ENCODE measurements at places on chromosomes 16 and 17.

DNA sequence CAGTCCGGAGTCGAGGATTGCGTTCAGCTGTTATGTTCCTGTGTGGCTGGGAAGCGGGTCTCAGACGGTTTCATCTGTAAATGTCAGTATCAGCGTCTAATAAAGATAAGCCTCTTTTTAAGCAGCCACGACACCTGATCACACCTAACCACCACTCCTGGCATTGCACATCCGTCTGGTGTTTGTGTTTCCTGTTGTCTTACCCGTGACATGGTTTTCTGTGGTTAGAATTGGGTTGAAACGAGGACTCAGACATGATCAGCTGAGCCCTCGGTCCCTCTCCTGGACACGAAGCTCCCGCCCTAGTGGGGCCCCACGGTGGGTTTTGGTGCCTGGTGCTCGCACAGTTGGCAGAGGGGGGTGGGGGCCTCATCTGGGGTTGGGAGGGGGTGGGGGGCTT, 18.3 kb downstream of the CPNE7 start:
- DNase-seq: no peak

- DNase-seq: no peak
These were observed 189.7 kb upstream of the SDK2 start for GRCh38 chr17:73833775-73834488.

GRCh38 chr17:34851961-34852540, 109.2 kb downstream of the CCT6B start:
- no peak for DNase-seq

DNA sequence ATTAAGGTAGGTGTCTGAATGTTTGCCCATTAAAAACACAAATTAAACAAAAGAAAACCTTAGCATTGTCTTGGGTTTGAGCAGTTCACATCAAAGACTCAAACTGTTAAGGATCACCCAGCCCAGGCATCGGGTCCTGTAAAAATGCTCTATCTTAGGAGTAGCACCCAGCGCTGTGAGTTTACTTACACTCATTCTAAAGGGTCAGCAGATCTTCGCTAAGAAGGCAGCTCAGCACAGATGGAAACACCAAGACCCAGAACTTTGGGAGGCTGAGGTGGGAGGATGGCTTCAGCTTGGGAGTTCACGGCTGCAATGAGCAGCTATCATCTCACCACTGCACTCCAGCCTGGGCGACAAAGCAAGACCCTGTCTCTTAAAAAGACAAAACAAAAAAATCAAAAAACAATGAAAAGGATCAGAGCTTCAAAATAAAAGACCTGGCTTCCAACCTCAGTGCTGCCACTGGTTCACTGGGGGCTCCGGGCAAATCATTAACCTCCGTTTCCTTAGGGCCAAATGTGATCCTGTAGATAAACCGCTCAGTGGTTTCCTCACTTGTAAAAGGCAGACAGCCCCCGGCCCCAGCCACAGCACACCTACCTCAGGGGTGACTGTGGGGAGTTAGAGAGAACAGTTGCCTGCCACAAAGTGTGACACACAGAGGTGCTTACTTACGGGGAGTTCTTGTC, 11.1 kb downstream of the COG1 start:
- no peak for DNase-seq

- no peak for DNase-seq
These were observed 26.7 kb downstream of the SAP30BP start for GRCh38 chr17:75693500-75694481.

- DNase-seq: no peak
These were observed 1.1 kb upstream of the FOXJ1 start for GRCh38 chr17:76142039-76142584.

DNA sequence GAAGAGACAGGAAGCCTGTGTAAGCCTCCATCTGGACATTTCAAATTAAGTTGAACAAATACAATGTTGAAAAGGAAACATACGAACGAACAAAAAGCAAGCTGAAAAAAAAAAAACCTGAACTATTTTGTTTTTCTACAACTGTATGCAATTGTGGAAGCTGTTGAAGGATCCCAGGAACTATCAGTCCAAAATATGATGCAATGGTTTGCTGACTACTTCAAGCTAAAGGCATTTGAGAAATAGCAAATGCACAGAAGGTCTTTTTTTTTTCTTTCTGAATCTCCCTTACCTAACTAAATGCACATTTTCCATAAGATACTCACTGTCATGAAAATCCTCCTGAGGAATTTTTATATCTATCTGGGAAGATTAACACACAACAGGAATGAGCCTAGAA, 40.2 kb downstream of the MAF start:
- no peak for DNase-seq

DNA sequence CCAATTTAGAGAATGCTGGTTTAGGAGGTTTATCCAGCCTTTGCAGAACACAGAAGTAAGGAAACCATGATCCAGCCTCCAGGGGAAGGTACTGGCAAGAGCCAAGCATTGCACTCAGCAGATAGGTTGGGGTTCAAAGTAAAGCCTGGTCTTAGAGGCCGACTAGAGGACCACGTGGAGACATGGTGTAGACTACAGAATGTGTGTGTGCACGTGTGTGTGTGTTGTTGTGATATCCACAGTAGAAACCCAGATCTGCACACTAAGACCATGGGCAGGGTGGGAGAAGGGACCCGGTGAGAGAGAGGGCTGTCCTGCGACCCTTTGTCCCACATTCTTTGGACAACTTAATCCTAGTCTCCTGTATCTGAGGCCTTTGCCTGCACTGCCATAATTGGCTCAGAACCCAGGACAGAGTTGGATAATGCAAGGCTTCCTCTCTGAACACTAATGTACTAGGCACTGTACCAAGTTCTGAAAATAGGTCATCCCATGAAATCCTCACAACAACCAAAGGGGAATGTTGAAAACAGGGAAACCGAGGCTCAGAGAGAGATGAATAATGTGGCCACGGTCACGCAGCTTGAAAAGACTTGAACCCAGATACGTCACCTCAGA, 325.1 kb upstream of the HSBP1 start:
- no peak for DNase-seq

DNA sequence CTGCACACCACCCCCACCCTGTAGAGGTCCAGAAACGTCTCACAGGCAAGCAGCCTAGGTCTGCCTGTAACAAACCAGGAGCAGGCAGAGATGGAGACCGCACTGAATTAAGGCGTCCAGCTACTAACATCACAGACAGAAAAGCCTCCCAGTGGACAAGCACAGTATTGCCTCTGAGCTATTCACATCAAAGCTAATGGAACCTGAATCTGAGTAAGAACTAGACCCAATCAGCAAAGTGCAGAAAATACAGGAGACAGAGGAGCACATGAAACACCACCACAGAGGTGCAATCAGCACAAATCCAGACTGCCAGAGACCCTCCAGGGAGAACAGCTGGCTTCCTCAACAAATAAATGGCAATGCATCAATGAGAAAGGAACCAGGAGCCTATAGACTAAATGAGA, 22.2 kb upstream of the PEMT start:
- peak; percentile 78 for DNase-seq

GRCh38 chr16:11609474-11610120, 22.9 kb upstream of the LITAF start:
- DNase-seq: no peak

DNA sequence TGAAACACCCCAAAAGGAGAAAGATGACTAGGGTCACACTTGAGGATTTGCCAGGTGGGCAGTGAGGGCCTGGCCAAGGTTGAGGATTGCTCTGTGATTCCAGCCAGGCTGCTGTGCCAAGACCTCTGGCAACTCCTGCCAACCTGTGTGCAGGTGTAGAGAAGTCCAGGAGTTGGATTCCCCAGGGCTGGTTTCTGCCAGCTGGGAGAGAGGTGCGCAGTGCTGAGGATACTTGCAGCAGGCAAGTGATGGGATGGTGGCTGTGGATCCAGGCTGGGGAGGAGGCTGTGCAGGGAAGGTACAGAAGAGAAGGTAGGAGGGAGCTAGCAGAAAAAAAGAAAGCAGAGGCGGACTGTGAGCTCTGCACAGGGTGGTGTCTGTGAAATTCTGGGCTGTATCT, 6.6 kb downstream of the RIPOR1 start:
- DNase-seq: no peak

GRCh38 chr17:42183741-42184711, 1.2 kb downstream of the HCRT start:
- no peak for DNase-seq

GRCh38 chr17:65039336-65039988, 17.1 kb downstream of the GNA13 start:
- DNase-seq: no peak

- DNase-seq: no peak
These were observed 4.7 kb downstream of the CORO7 start for GRCh38 chr16:4411684-4412083.

DNA sequence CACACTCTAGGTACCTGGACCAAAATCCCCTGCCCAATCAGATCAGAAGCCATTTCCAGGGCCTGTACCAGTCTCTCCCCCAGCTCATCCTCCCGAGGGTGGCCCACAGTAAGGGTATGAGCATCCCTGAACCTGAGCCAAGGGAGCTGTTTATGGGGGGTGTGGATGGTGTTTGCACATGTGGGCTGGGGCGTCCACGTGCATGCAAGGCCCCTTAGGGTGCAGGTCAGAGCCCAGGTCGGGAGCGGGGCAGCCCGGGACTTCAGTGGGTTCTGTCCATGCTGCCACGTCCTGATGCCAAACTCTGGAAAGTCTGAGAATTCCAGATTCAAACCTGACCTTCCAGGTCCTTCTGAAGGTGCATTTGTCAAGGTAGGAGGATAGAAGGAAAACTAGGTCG, 9.8 kb downstream of the MILR1 start:
- DNase-seq: no peak

GRCh38 chr17:67055811-67056745, 11.7 kb downstream of the CACNG1 start:
- DNase-seq: peak; percentile 46

DNA sequence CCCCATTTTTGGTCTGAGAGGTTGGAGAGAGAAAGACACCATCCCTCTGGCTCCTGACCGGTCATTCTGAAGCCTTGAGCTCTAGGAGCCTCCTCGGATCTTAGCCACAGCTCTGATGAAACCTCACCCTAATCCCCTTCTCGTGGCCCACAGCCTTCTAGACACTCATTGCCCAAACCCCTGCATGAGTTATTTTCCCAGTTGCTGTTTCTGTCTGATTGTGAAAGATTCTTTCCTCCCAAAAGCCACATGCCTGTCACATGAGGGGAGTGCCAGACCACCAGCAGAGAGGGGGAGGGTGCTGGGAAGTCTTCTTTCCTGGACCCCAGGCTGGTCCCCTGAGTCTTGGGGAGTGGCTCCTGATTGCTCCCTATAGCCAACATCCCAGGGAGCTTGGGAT, 17.6 kb upstream of the ABR start:
- DNase-seq: no peak

GRCh38 chr16:19841184-19841583, 43.5 kb downstream of the GPRC5B start:
- no peak for DNase-seq

- DNase-seq: no peak
These were observed 429 bp downstream of the KIF1C start for GRCh38 chr17:4998027-4998731.

DNA sequence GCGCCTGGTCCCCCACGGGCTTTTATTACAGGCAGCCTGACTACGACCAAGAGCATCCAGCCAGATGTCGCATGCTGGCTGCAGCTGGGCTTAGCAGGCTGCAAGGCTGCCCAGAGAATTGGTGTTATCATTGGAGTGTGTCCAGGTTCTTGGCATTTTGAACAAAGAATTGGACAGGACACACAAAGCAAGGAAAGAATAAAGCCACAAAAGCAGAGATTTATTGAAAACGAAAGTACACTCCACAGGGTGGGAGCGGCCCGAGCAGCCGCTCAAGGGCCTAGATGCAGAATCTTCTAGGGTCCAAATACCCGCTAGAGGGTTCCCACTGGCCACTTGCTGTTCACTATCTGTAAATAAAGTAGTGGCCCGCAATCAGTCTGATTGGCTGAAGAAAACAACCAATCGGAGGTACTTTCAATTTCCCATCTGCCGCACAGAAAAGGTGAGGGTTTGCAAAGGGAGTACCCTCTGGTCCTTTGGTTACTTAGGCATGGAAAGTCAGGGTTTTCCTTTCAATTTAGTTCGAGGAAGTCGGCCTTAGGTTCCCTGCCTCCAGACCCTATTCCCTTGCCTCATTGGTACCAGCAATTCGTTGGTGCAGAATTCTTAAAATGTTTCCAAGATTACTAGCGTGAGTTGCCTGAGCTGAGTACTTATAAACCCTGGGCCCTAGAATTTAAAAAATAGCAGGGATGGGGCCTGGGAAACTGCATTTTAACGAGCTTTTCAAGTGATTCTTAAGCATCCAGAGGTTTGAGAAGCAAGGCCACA, 38.5 kb upstream of the CNEP1R1 start:
- no peak for DNase-seq

- DNase-seq: peak; percentile 67
These were observed 1.9 kb upstream of the C16orf74 start for GRCh38 chr16:85752511-85753420.

DNA sequence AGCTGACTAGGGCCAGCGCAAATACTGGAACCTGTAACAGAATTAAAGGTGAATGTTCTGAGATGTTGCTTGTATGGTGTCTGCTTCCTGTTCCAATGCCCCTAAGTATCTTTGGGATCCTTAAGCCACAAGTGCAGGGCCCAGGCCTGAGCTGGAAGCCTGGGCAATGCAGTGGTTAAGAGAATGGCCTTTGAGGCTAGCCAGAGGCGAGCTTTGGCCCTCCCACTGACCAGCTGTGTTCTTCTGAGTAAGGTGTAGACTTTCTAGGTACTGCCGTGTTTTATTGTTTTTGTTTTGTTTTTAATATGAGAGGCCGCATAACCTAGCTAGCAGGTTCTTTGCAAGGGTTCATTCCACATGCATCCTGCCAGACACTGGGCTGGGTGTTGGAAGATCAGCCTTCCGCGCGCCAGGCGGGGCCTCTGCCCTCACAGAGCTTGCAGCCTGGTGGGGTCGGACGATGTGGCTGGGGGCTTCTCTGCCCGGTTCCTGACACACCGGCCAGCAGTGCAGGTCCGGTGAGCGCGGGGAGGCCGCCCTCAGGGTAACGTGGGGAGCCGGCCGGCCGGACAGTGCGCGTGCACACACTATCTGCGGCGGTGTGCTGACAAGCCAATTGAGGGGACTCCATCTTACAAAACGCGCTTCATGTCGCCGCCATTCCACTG, 551 bp upstream of the MLX start:
- DNase-seq: no peak

GRCh38 chr16:46836534-46837530, 5.9 kb upstream of the C16orf87 start:
- no peak for DNase-seq

DNA sequence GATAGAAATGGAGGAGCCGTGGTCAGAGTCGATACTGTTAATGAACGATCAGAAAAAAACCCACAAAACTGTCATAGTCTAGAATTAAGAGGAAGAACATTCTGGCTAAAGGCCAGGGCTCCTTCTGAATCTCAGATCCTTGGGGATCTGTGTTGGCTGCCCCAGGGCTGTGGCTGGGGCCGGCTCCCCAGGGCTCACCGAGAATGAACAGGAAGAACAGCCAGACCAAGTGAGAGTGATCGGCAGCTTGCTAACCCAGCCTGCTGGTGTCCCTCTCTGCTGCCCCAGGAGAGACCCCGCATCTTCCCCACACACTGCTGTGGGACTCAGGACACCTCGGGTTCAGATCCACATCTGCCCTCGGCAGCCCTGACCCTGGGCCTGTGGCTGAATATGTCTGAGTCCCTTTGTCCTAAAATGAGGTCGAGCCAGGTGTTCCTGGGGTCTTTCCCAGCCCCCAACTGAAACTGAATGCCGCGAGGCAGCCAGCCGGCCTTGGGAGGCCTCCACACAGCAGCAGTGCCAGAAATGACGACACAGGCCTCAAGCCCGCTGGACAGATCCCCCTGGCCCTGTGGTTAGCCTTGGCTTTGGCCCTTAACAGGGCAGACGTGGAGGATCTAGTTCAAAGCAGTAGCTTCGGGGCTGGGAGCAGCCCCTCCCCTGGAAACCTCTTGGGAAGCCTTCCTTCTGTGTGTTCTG, 23.9 kb upstream of the CLEC18A start:
- no peak for DNase-seq
